Left lung (tissue), 14 donors: ENCODE measurements at places on chromosomes 3 and 15. TPM values are rescaled to one million over a fixed set of nuclear protein-coding genes. Genes with fewer than 3 reads are reported as not detected.

DNA sequence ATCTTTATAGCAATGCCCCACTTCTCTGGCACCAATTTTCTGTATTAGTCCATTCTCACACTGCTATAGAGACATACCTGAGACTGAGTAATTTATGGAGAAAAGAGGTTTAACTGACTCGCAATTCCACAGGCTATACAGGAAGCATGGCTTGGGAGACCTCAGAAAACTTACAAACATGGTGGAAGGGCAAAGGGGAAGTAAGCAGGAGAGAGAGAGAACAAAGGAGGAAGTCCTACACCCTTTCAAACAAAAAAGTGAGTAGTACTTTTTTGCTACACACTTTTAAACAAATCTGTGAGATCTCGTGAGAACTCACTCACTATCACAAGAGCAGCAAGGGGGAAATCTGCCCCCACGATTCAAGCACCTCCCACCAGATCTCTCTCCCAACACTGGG is 67.8 kb upstream of the ZBED2 start:
- no peak for DNase-seq

- DNase-seq: no peak
Measured at GRCh38 chr15:96352604-96353405, 22.3 kb downstream of the NR2F2 start.

TRAT1 gene
- 0.24 TPM for polyA plus RNA-seq

GRCh38 chr15:67331676-67332075 is 77.1 kb downstream of the IQCH start:
- DNase-seq: no peak

- DNase-seq: no peak
Measured at GRCh38 chr3:40623567-40623966, 98.8 kb downstream of the ZNF621 start.

GRCh38 chr3:149529099-149529498 is 54.6 kb downstream of the TM4SF4 start:
- DNase-seq: no peak

DNA sequence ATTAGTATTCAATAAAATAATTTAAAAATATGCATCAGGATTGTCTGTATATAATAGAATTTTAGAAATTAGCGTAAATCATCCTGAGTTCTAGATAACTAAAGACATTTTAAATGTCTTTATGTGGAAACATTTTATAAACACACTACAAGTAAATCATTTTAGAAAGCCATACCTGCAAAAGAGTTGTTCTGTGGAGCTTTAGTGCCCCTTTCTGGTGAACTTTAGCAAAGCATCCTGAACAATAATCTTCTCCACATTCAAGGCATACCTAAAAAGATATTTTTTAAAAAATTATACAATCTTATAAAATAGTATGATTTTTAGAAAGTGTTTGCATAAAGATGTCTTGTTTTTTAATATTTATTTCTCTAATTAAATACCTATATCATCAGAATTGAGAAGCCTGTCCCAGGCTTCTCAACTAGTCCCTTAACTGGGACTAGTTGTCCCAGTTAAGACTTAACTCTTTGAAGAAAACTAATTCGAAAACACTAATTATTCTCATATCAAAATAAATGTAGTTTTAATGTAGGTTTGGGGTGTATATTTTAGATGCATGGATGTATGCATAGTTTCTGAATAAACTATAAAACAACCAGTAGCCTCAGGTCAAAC is 29.7 kb downstream of the ZBBX start:
- DNase-seq: no peak
